Stimulated activated CD4-positive, alpha-beta T cell treated with anti-CD3 and anti-CD28 coated beads, Interleukin-1b, Interleukin-23, amount 100 ng/mL, for 48 hours (primary cell): ENCODE measurements at places on chromosomes 4 and X.

GRCh38 chr4:39369301-39369700 is 3.1 kb upstream of the RFC1 start:
- DNase-seq, result no peak

DNA sequence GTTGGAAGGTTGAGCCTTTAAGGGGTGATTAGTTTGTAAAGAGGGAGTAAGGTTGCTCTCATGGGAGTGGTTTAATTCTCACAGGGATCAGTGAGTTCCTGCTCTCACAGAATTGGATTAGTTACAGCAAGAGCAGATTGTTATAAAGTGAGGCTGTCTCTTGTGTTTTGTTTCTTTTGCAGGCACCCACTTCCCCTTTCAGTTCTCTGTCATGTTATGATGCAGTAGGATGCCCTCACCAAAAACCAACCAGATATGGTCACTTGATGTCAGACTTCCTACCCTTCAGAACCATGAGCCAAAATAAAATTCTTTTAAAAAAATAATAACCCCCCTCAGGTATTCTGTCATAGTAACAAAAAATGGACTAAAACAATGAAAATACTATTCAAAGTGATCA is 19.9 kb upstream of the IGSF1 start:
- DNase-seq, result no peak

DNA sequence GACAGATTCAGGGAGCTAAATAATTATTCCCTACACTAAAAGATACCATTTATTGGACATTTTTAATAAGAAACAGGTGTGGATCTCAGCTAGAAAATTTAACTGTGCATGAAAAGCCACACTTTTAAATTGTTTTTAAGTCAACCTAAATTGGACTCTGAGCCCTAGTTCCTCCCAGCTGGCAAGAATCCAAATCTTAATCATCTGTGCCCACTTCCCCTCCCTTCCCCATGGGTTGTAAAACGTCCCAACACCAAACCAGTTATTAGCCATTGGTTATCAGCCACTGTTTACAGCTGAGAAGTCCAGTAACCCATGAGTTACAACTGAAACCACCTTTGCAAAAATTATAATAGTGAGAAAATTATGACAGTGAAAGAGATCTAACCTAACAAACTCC is 125.6 kb upstream of the S100G start:
- no peak for DNase-seq

- DNase-seq, result no peak
Measured at GRCh38 chr4:23763559-23763958, 126.3 kb downstream of the PPARGC1A start.
